ENCODE measurements at places on chromosomes 11 and 22.

DNA sequence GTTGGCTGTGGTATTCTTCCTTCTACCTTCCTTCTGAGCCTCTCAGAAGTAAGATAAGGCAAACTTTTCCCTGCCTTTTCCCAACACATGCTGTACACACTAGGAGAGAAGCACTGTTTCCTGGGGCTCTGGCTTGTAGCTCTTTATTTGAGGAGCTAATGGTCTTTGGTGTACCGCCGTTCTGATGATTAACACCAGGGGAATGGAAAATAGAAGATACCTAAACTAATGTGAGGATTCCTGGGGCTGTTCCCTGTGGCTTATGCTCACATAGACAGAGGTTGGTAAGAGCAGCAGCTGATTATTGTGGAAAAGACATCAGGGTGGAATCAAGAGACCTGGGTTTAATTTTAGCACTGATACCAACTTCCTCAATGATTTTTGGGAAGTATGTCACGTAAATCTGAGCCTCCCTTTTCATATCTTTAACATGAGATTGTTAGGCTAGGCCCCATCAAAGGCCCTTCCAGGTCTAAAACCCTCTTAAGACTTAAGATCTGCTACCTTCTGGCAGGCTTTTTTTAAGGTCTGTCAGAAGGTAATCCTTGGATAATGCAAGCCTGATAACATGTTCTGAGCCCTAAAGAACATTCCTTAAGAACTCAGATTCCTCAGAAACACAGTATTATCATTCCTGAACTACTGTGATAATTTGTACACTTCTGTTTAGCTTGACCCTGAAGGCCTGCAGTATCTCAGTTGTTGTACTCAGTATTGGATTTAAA lies 24.8 kb upstream of the RCE1 start:
- no peak for DNase-seq

DNA sequence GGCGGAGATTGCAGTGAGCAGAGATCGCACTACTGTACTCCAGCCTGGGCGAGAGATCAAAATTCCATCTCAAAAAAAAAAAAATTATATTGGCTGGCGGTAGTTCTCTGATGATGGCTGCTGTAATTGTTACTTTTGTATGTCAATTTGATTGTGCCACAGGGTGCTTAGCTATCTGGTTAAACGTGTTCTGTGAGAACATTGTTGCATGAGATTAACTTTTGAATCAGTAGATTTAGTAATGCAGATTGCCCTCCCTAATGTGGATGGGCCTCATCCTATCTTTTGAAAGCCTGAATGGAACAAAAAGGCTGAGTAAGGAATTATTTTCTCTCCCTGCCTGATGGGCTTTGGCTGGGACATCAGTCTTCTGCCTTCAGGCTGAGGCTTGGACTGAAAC lies 654.2 kb downstream of the OPCML start:
- DNase-seq = no peak

- no peak for DNase-seq
Measured at GRCh38 chr11:326842-327580, 6.4 kb upstream of the IFITM3 start.

DNA sequence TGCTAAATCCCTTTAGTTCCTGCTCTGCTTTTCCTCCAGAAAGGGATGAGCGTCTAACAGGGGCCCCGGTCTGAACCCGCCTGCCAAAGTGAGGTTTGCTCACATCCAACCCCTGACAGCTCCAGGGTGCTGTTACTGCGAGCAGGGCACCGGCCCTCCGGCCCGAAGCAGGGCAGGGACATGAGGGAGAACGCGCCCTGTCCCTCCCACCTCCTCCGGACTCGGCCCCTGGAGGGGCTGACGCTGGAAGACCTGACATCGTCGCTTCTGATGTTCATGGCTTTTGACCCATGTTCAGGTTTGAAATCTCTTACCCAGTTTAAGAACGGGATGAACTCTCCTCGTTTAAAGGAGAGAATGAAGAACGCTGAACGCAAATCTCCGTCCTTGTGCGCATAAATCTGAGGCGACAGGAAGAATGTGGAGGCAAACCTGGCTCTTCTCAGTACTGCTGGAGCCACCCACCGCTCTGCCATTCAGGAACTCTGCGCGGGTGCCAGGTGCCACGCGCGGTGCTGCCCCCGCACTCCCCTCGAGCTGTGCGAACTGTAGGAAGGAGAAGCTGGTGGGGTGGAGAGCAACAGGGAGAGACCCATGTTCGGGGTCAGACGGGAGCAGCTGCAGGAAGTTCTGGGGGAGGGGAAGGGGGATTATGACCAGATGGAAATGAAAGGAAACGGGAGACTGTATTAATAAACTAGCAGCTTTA lies 826 bp upstream of the EEF1G start:
- no peak for DNase-seq
